NCI-H446 treated with DMSO at 0.1 percent for 48 hours (cell line): ENCODE measurements at places on chromosomes 2 and 18.

- peak; percentile 37 for DNase-seq
Observed at GRCh38 chr2:39875182-39875913, 96.3 kb upstream of the THUMPD2 start.

- no peak for DNase-seq
Observed at GRCh38 chr2:118437501-118437900, 349.2 kb downstream of the INSIG2 start.

DNA sequence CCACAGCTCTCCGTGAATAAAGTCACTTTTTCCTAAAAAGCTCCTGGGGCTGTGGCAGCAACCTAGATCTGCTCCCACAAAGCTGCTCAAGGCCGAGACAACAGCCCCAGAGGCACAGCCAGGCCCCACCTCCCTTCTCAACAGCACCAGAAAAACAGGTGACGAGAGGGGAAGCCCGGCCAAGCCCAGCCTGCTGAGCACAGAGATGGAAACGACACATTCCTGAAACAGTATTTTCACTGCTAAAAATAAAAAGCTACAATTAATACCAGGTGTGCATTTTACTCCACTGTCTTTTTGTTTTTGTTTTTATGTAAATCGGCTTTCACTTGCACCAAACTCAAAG, 199.3 kb downstream of the HDAC4 start:
- DNase-seq, result no peak

GRCh38 chr18:55477499-55477859, 110.5 kb downstream of the TCF4 start:
- no peak for DNase-seq

GRCh38 chr18:7609617-7610016, 42.5 kb downstream of the PTPRM start:
- DNase-seq, result no peak

GRCh38 chr2:17752892-17753802, 463 bp downstream of the SMC6 start:
- no peak for DNase-seq

DNA sequence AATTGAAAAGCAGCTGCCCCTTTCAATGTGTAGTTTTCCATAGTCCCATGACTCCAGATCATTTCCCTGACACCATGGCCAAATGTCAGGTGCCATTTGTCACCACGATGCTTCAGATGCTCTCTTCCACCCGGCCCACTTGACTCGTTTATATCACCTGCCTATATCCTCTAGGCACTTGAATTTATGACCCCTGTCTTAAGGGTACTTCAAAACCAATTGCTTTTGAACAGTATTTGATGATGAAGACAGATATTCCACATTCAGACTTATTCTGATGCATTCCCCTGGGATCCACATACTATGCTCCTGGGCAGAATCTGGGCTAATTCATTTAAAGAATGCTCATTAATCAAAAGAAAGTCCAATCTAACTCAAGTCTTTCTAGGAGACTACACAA, 16.9 kb upstream of the RHBDD1 start:
- DNase-seq, result no peak

- no peak for DNase-seq
Observed at GRCh38 chr2:123364243-123364896, 660.7 kb upstream of the CNTNAP5 start.

DNA sequence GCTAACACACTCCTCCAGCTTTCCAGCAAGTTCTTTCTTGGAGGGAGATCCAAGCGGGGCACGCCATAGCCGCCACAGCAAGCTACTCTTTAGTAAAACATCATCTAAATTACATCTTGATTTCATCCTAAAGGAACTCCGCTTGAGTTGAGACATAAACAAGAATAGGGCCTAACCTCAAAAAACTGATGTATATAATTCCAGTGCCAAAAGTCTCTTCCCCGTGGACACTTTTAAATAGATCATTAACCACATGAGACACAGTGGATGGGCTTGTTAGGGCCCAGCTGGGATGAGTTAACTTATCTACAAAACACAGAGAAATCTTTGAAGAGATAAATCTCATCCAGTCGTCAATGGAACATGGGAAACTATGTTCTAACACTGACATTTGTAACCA, 20.8 kb upstream of the MLPH start:
- no peak for DNase-seq

DNA sequence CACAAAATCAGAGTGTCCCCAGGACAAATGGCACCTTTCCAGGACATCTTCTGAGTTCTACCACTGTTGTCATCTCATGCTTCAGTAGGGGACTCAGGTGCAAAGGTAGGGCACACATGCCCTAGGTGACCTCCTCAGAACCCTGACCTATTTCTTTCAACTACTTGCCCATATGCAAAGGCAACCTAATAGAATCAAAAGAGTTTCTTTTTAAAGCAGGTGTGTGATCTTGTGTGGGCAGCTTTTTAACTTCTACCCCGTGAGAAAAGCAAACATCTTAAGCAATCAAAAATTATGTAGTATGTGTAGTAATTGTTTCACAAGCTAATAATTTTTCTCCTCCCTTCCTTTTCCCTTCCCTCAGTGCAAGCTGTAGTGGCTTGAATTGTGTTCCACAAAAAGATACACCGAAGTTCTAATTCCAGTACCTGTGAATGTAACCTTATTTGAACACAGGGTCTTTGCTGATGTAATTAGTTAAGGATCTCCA, 333.1 kb downstream of the RND3 start:
- DNase-seq, result no peak

- no peak for DNase-seq
Observed at GRCh38 chr18:35097195-35097594, 56.0 kb downstream of the MAPRE2 start.

- peak; percentile 20 for DNase-seq
Observed at GRCh38 chr18:9971313-9971920, 57.6 kb downstream of the VAPA start.

GRCh38 chr18:76405681-76406356, 89.2 kb downstream of the ZNF516 start:
- DNase-seq, result no peak

GRCh38 chr18:23861805-23862470, 152.6 kb upstream of the TTC39C start:
- no peak for DNase-seq
